Stimulated activated CD4-positive, alpha-beta T cell treated with anti-CD3 and anti-CD28 coated beads, TNF-alpha, amount 100 ng/mL, for 24 hours (primary cell): ENCODE measurements at places on chromosomes 12 and 14.

GRCh38 chr12:93092649-93092945 is 163.5 kb upstream of the EEA1 start:
- DNase-seq, result no peak

GRCh38 chr12:116323406-116324386 is 46.2 kb upstream of the MED13L start:
- no peak for DNase-seq

DNA sequence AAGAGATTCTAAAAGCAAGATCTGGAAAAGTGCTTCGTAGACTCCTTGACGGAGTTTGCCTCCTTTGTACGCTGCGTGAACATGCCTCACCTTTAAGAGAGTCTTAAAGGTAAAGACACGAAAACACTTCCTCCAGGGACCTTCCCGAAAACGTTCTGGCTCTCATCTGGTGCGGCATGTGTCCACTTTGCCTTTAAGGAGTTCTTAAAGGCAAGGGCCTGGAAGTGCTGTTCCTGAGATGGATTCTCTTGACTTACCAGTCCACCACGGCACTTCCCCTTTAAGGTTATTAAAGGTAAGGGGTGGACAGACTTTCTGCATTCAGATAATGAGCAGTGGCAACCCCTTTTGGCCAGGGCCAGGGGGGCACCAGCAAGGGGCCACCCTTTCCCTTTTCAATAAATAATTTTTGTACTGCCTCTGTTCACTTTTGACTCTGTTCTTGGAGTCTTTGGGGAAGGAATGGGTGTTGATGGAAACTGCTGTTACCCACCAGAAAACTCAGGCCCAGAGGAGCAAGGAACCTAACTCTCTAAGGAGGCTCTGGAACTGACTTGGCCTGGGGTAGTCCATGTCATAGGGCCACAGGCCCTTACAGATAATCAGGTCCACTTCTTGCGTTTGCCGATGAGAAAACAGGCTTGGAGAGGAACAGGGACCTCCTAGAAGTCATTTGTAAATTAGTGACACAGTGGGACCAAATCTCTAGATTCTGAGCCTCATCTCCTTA is 4.4 kb downstream of the REM2 start:
- DNase-seq, result no peak

- DNase-seq, result no peak
Measured at GRCh38 chr12:85425926-85426325, 145.9 kb downstream of the ALX1 start.

DNA sequence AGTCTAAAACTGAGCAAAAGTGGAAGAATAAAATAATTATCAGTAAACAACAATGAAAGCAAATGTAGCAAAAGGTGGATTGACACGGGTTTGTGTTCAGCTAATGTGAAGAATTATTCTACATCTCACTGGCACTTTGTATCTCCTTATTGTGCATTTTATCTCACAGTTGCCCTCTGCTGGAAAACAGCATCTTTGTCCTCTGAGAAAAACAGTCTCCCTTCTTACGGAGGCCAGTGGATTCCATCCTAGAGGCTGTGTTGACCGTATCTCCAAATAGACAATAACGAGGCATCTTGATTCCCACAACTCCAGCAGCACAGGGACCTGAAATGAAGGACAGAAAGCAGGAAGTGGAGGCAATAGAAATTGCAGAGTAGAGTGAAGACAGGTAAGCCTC is 51.3 kb upstream of the PLBD1 start:
- DNase-seq, result no peak

DNA sequence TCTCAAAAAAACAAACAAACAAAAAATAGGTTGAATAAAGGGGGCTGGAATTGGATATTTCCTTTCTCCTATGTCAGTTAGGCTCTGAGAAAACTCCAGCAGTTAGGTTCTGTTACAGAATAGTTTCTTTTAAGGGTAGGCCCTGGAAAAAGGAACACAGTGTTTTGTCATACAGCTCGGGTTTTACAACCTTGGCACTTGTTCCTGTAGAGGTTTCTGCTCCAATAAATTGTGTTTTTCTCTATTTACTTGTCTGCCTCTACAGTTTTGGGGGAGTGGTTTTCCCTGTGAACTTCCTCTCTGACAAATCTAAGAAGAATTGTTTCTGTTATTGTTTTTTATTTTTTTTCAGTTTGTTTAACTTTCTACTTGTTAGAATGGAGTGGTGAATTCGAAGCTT is 167.6 kb downstream of the ACSS3 start:
- DNase-seq, result no peak

DNA sequence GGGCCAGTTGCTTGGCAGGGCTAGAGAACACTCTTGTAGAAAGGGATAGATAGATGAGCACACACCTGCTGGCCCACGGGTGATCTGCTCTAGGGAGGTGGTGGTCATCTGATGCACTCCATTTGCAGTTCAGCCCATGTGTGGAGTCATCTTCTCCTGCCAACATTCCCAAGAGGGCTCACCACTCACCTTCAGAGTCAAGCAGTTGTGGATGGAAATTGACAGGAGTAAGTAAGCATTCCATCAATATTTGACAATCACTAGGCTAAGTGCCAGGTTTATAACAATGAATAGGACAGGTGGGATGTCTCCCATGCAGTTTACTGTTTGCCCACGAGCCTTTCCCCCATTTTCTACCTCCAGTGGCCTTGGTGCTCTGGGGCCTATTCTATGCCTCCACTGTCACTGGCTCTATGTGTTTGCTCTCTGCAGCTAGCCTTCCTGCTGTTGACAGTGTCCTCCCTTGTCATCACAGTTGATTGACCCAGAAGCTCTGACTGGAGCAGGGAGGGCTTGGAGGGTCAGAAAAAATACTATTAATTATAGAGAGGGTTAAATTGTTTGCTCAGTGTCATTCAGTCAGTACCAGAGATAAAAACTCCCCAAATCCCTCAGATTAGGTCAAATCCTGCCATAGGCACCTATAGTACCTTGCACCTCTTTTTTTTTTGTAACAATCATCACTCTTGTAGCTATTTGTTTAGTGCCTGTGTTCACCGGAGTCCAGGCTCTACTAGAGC is 134.6 kb upstream of the PZP start:
- no peak for DNase-seq
